IPS-NIHi11 (cell line): ENCODE measurements at places on chromosomes 13 and 19.

DNA sequence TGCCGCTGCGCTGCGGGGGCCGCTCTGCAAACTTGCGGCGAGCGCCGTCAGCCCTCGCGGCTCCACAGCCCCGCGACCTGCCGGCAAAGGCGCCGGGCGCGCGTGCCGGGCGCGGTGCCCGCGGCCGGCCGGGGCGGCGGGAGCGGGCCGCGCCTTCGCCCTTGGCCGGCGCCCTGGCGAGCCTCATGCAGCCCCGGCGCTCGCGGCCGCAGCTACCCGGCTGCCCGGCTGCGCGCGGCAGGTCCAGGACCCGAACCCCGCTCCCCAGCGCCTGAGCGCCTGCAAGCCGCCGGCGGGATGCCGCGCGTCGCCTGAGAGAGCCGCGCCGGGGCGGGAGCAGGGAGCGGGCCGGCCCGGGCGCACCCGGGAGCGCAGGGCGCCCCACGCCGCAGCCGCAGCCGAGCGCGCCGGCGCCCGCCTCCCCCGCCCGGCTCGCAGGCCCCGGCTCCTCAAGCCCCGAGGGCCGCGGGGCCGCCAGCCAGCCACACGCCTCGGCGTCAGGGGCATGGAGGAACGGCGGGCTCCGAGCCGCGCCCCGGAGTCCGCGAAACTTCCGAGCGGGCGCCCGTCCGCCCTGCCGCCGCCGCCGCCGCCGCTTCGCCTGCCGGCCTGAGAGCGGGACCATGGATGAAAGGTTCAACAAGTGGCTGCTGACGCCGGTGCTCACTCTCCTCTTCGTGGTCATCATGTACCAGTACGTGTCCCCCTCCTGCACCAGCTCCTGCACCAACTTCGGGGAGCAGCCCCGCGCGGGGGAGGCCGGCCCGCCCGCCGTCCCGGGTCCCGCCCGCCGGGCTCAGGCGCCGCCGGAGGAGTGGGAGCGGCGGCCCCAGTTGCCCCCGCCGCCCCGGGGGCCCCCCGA is 564 bp downstream of the HS6ST3 start:
- peak; percentile 70 for DNase-seq

DNA sequence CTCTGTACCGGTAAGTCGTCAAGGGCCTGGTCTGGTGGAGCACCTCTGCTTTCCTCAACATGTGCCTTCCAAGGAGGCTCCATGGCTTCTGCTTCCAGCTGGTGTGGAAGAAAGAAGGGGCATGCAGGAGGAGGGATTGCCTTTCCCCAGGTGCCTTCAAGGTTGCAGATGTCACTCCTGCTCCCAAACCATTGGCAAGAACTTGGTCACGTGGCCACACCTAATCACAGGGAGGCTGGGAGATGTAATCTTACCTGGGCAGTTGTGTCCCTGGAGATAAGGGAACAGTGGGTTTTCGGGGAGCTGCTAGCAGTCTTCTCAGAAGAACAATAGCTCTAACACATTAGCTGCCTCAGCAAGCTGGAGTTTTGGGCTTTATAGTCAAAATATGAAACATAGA is 9.7 kb upstream of the GPR18 start:
- DNase-seq: no peak

GRCh38 chr13:67283637-67284036 is 53.5 kb upstream of the PCDH9 start:
- no peak for DNase-seq

GRCh38 chr13:30572859-30573275 is 44.9 kb upstream of the USPL1 start:
- peak; percentile 15 for DNase-seq

GRCh38 chr19:47363758-47364531 is 14.8 kb downstream of the DHX34 start:
- no peak for DNase-seq

DNA sequence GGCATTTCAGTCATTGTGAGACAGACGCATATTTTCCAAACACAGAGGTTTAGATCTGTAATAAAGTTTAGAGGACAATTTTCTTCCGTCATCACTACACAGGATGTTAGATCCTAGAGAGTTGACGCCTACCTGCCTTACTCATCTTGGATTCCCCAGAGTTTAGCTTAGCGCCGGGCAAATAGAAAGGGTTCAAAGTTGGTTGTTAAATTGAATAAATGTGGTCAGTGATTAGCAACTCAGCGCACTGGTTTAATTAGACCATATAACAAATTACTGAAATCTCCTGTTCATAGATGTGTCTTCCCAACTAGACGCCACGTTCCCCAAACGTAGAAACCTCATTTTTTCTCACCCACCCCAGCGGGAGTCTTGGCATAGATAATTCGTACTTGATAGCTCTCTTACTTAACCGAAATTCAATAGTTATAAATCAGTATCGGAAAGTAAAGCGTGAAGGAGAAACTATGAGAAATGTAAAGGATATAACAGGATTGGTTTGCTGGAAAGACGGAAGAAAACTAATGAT is 726 bp upstream of the UFM1 start:
- peak; percentile 10 for DNase-seq

DNA sequence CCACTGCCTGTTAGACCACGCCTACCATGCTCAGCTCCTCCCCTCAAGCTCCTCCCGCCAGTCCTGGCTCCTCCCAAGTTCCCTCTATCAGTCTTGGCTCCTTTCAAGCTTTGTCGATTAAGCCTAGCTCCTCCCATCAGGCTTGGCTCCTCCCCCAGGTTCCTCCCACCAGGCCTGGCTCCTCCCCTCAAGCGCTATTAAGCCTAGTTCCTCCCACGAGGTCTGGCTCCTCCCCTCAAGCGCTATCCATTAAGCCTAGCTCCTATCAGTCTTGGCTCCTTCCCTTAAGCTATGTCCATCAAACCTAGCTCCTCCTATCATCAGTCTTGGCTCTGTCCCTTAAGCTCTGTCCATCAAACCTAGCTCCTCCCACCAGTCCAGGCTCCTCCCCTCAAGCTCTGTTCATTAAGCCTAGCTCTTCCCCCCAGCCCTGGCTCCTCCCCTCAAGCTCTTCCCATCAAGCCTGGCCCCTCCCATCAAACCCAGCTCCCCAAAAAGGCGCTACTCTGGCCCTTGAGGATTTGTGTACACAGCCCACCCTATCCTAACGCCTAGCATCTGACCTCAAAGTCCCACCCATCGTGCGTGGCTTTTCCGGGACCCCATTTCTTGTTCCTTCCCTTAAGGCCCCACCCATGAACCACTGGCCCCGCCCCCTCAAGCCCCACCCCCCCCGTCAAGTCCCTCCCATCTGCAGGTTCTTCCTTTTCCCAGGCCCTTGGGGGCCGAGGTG is 10.0 kb downstream of the CAMSAP3 start:
- peak; percentile 83 for DNase-seq
